Activated naive CD8-positive, alpha-beta T cell treated with anti-CD3 and anti-CD28 coated beads, Interleukin-2, amount 50 U/mL, for 24 hours (primary cell): ENCODE measurements at places on chromosomes 2 and 18.

DNA sequence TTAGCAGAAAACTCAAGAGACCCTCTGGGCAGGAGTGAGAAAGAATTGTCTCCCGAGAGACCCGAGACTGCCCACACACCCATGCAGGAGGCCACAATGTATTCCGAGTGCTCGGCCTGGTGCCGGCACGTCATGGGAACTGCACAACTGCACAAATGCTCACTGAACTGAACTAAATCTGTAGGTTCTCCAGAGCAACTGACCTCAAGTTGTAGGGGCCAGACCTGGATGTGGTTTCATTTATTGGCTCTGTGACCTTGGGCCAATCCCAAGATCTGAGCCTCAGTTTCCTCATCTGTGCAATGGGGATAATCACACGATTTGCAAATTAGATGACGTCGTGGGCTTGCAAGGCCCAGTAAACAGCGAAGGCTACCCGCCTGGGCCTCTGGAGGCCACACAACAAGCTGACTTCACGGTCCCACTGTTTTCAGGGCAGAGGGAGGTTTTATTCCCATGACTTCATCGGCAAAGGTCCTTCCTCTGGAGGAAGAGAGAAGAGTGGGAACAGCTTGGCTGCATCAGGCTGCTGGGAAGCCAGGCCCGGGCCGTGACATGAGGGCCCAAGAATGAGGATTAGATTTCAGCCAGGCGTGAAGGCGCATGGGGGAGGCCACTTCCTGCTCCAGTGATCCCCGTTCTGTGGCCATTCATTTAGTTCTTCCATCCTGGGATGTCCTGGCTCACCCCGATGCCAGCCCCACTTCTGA, 3.6 kb upstream of the ERFE start:
- DNase-seq: no peak

- peak; percentile 9 for DNase-seq
Measured at GRCh38 chr2:109275120-109276012, 146.4 kb downstream of the SH3RF3 start.

DNA sequence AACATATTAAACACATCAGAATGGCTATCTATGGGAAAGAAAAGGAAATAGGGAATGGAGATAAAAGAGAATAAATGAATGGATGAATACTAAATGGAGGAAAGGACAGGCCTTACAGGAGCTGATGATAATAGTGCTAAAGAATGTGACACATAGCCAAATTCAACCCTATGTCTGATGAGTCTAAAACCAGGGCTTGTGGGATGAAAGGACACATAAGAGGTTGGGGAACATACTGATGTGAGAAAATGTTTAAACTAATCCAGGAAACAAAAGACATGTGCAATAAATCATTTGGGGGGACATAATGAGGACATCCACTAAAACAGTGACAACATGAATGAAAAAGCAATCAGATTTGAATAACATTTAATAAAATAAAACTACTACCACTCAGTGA, 120.0 kb downstream of the DYM start:
- DNase-seq: no peak

DNA sequence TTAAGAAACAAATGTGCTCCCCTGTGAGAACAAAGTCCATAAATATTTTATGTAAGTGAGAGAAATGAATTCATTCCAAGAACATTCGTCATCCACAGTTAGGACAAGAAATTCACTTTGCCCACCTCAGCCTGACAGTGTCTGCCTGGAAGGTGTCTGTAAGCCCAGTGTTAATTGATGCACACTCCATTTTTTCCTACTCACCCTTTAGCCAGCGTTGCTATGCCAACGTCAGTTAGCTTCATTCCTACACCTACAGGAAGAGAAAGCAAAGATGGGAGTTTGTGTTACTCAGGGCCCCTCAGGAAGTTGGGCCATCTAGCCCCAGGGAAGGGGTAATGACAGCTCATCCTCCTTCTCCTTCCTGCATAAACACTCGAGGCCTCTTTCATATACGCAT, 131.0 kb downstream of the ALPK2 start:
- DNase-seq: no peak

DNA sequence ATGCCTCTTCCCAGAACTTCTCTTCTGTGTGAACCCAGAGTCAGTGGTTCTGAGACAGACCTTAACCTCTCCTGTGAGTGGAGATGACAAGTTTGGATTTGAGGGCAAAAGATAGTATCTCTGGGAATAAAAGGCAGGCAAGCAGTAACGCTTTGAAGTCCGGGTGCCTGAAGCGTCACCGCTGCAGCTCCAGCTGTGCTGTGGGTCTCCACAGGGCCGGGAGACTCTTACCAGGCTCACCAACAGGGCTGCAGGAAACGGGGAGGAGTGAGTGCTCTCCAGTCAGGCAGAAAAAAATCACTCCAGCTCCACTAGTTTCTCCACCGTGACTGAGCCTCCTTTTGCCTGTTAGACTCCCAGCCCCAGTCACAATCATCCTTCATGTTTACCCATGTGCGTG, 79.7 kb upstream of the MAP4K4 start:
- DNase-seq: no peak

- DNase-seq: no peak
Measured at GRCh38 chr2:71576541-71576940, 123.2 kb downstream of the DYSF start.

DNA sequence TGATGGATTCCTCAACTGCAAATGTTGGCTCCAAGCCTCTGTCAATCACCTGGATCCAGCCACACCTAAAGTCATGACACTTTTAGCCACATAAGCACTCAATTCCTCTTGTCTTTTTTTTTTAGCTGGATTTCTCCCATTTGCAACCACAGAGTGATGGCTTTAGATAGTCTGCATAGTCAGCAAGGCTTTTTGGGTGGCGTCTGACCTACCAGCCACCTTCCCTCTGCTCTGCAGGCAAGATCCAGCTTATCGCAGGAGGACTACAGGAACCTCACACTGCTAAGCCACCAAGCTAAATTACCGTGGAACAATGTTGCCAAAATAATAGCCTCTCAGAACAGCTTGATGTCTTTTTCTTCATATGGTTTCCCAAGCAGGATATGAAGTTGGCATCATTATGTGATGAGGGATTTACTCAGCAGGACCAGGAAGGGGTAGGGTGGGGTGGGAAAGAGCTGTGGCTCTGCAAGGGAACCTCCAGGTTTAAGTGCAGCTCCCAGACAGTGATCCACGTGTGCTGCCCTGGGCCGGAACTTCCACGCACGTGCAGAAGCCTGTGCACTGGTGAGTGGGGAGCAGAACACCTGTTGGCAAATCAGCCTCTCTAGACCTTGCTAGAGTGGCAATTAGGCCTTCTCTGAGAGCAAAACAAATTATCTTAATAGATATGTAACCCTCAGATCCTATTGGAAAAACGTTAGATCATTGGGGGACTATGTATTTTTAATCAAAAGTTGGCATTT, 170.6 kb upstream of the NCK2 start:
- DNase-seq: no peak

DNA sequence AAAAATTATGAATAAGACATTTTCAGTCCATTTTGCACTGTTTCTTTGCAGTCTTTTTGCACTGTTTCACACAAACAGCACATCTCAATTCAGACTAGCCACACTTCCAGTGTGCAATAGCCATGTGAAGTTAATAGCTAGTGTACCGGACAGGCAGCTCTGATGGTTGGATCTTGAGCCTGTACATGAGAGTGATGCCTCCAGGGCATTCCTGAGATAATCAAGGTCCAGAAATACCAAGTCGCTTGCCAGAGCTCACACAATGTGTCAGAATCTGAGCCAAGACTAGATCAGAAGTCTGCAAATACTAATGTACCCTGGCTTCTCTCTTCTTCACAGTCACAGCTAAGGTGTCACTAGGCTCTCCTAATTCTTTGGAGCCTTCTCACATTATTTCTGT, 180.2 kb downstream of the OSR1 start:
- no peak for DNase-seq

GRCh38 chr2:26099933-26100332, 66.0 kb downstream of the RAB10 start:
- DNase-seq: no peak

DNA sequence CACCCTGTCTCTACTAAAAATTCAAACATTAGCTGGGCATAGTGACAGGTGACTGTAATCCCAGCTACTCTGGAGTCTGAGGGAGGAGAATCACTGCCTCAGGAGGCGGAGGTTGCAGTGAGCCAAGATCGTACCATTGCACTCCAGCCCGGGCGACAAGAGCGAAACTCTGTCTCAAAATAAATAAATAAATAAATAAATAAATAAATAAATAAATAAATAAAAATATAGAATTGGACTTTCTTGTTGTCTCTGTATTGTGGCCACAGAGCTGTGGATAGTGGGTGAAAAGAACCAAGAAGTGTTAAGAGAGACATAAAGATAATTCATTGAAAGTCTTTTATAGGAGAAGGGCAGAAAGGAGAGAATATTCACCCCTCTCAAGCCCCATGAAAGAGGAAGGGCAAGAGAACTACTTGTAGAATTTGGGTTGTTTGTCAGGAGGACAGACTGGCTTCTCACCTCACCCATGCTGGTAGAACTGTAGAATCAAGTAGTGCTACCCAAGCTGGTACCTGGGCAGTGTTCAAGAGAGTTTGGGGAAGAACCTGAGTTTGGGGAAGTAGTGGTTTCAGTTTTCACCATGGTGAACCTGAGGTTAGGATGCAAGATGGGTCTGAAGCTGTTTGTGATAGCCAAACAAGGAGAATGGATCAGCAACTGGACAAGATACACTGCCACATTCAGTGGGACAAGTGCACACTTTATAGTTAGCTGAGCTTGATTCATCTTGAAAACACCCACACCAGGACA, 256.5 kb downstream of the CD226 start:
- no peak for DNase-seq

GRCh38 chr2:189545418-189545817, 35.2 kb downstream of the SLC40A1 start:
- no peak for DNase-seq

GRCh38 chr2:173906626-173907025, 58.5 kb downstream of the SP3 start:
- no peak for DNase-seq

DNA sequence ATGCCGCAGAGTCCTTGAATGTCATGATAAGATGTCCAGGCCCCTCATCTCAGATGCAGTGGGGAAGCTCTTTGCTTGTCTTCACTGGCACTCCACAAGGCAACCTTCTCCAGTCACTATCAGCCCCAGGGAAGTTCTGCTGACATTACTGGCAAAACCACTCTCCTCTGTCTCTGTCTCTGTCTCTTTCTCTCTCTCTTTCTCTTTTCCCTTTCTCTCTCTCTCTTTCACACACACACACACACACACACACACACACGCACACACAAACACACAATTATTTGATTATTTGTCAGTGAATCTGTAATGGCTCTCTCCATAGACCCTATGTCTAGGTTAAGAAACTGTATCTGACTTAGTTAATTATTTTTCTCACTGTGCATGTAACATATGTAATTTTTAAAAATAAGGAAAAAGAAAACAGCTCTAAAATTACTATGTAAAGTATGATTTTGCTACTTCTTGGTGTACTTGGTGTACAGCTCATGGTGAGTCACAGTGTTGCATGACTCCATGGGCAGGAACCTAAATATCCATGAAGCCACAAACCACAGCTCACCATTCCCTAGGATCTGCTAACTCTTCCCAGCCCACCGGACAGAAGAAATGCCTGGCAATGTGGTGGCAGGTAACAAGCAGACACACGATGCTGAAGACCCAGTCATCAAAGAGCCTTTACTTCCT, 594.9 kb upstream of the ID2 start:
- DNase-seq: no peak

GRCh38 chr2:7795778-7796563, 878.8 kb downstream of the RNF144A start:
- DNase-seq: no peak

- no peak for DNase-seq
Measured at GRCh38 chr18:57648414-57648813, 26.8 kb upstream of the NARS1 start.

DNA sequence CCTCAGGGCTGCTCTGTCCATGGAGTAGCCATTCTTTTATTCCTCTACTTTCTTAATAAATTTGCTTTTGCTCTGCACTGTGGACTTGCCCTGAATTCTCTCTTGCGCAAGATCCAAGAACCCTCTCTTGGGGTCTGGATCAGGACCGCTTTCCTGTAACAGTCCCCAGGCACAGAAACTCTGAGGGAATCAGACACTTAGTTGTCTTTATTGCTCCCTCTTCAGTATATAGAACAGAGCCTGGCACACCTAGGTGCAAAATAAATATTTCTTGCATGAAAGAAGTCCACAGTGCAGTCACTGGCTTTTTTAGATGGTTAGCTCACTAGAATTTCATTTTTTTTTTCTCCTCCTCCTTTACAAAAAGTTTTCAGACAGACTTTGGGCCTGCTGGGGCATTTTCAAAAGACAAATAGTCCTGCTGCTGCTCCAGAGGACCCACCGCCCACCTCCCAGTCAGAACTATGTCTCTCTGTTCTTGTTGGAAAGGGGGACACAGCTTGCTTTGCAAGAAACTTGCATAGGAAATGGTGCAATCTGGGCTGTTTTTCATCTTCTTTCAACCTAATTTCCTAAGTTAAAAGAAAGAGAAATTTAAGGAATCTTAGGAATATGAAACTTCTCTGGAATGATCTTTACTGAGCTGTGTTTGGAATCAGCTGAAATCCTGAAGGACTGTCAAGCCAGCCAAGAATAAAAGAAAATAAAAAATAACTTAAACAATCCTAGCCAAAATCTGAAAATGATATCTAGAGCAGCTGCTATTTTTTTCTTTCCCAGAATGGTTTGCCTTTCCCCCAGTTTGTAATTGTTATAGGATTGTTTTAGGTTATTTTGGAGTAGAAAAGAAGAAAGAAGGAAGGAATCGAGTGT, 31.7 kb upstream of the MAP4K3 start:
- no peak for DNase-seq

DNA sequence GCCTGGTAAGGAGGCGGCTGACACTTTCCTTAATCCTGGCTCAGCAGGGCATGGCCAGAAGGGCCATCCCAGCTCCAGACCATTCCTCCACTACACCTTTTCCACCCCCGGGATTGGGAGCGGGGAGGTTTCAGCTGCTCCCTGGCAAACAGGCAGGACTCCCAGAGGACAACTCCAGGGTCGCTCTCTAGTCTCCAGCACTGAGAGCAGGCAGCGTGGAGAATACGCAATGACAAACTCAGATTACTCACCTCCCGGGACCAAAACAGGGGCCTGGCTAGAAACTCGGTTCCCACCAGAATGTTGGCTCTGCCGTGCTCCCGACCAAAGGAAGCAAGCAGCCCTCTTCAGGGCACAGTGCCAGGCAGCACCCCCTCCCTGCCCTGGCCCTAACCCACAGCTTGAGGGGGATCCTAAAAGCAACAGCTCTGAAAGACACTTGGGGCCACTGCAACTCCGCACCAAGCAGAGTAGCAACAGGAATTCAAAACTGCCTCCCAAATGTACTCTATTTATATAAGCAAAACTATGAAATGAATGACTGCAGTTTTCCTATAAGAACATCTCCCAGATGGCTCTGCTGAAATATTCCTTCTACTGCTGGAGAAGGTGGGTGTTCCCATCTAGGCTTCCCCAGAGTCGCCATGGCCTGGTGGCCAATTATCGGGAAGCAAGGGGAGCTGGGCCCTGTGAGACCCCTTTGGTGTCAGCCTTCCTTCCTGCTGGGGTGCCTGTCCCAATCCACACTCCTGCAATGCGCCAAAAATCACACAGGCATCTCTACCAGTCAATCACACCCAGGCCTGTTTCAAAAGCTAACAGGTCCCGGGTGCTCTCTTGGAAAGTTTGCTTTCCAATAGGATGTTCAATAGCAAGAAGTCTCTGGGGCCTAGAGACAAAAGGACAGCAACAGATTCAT, 61.2 kb upstream of the POMC start:
- DNase-seq: no peak

GRCh38 chr2:112997151-112997550, 8.1 kb upstream of the IL36A start:
- DNase-seq: no peak

GRCh38 chr2:114049826-114050225, 159.9 kb downstream of the ACTR3 start:
- DNase-seq: no peak
